ENCODE measurements at places on chromosomes 6 and 20.

GRCh38 chr20:50865591-50865990 lies 65.6 kb downstream of the ADNP start:
- DNase-seq, result no peak

GRCh38 chr20:37201827-37202162 lies 22.4 kb upstream of the MROH8 start:
- DNase-seq, result no peak

DNA sequence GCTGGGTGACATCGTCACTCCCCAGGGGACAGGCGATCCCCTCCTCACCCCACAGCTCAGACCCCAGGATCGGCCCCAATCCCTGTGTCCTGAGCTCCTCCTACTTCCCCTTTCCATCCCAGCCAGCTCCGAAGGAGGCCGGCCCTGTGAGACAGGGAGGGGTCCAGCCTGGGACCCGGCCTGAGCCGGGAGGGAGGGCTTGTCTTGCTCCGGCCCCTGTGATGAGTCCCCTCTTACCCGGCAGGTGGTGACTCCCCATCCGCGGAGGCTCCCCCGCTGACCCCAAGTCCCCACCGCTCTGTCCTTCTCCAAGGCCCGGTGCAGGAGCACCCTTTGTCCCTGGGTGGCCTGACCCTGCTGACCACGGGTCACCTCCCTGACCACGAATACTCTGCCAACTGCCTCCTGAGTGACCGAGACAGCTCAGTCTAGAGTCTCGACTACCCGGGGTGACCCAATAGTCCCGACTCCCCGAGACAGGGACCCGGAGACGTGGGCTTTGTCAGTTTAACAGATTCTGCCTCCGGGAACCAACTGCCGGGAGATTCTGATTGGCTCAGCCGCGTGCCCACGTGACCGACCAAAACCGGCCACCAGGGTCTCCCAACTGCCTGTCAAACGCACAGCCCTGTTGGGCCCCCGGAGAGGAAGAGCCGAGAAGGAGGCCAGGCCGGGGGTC lies 187.4 kb upstream of the PROKR2 start:
- no peak for DNase-seq

DNA sequence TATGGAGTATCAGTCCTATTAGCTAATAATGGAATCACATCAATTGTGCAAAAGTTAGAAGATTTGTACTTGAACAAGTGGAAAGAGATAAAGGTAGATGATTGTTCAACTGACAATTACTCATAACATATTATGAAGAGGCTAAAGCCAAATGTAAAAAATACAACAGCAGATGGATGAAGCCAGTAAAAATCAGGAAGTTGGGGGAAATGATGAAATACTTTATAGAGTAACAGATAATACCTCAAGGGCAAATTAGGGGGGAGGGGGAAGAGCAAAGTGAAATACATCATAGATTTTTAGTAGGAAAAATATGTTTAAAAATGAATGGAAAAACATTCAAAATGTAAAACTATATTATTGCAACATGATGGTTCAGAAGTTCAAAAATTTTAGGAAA lies 114.0 kb downstream of the PDSS2 start:
- no peak for DNase-seq

DNA sequence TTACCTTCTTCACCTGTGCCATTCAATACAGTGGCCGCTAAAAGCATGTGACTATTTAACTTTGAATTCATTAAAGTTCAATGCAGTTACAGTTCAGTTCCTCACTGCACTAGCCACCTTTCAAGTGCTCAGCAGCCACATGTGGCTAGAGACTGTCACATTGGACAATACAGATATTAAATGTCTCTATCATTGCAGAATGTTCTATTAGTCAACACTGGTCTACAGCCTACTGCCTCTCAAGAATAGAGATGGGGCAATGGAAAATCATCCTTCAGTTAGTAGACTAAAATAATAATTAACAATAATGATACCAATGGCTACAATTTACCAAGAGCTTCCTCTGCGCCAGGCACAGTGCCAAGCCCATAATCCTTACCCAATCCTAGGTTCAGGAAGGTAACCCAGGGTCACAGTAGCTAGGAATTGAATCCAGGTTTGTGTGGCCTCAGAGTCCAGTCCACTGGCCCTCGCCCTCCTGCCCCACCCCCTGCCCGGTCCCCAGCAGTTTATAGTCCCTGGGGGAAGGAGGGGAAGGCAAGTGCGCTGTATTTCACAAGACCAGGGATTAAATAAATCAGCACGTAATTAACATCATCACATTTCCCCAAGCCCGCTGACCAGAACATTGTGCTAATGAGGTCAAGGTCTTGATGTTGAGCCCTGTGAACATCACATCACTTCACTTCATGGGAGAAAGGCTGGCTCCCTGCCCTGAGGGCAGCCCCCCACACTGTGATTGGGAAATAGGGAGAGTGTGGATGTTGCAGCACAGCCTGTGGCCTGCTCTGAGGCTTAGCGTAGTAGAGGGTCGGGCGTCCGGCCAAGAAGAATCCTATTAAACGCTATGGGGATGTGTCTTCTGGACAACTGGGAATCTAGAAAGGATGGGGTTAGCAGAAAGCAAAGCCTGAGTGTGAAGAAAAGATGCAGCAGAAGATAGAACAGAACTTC lies 147.2 kb downstream of the VEGFA start:
- no peak for DNase-seq

- DNase-seq, result no peak
These were observed 64.6 kb downstream of the GFOD1 start for GRCh38 chr6:13422681-13423221.

DNA sequence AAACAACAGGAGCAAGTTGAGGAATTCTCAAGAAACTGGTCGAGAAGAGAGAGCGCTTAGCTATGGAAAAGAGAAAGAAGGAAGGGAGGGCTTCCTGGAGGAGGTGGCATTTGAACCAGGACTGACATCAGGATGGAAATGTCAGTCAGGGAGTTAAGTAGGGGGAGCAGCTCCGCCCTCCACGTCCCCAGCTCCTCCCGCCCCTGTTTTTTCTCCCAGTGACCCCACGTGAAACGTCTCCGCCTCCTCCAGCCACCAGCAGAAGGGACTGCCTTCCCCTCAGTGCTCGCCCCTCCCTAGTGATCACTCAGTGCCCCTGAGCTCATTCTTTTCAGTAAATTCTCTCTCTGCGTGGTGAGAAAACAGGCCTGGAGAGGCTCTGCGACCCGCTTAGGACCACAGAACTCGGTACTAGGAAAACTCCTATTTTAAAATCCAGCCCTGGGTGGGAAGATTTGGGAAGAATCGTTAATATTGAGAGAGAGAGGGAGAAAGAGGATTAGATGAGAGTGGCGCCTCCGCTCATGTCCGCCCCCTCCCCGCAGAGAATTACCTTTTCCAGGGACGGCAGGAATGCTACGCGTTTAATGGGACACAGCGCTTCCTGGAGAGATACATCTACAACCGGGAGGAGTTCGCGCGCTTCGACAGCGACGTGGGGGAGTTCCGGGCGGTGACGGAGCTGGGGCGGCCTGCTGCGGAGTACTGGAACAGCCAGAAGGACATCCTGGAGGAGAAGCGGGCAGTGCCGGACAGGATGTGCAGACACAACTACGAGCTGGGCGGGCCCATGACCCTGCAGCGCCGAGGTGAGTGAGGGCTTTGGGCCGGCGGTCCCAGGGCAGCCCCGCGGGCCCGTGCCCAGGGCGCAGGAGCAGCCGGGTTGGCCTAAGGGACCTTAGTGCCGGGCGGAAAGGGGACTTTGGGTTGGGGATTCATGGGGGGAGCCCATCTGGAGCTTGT lies 4.6 kb downstream of the HLA-DPB1 start:
- peak; percentile 82 for DNase-seq

GRCh38 chr20:19161336-19161735 lies 51.1 kb upstream of the SLC24A3 start:
- no peak for DNase-seq

DNA sequence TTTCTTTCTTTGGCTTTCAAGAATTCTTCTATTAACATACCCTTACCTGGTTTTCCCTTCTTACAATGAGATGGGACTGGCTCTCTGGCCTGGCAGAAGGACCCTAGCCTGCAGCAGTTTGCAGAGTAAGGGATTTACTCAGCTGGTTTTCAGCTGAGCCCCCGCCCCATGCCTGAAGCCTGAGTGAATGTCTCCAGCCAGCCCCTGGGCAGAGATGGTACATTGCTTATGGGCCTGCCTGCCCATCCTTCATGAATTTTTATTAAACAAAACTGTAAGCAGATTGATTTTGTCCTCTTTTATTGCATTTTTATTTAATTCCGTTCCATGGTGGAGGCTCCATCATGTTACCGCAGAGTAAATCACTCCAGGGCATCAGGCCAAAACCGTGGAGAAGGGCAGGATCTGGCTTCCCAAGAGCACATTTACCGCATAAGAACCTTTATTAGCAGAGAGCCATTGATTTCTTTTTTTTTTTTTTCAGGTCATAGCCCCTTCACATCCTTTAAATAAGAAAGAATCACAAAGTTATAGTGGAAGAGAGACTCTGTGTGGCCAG lies 316.2 kb downstream of the DHX35 start:
- DNase-seq, result no peak

DNA sequence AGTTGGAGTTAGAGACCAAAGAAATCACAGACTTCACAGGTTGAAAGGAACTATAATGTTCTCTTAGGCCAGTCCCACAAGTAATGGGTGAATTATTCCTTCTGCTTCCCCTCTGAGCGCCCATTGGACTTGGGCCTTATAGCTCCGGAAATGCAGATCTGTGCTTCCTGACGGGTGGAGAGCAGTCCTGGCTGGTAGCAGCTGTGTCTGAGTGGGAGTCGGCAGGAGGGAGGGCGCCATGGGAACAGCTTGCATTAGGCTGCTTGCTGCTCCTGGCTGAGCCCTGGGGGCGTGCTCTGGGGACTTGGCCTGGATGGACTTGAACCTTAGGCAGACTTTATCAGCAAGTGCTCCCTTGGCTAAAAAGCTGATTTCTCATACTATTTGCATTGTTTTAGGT lies 18.4 kb upstream of the NUP153 start:
- no peak for DNase-seq

GRCh38 chr6:110951986-110952794 lies 6.3 kb upstream of the GTF3C6 start:
- DNase-seq, result peak; percentile 63

DNA sequence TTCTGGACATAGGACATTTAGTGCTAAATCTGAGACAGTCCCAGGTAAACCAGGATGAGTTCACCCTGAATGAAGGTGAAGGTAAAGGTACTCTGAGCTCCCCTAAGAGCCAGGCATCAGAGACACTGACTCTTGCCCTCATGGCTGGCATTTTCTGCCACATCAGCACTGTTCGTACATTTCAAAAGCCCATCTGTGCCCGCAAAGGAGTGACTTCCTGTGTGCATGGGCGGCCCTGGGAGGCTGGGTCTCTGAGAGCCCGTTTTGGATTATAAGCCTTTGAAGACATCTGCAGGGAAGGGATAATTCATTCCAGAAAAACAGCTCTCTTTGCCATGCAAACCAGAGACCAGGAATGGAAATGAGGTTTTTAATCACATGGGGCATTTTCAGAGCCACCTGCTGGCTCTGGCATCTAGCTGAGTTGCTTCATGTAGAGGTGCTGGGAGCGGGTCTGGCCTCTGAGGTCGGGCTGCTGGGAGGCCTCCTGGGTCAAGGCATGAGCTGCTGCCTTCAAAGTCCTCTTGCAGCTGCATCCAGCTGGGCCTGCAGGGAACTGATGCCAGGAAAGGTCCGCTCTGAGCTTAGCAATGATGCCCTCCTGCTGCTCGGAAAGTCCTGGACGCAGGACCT lies 348.3 kb downstream of the DHX35 start:
- no peak for DNase-seq

GRCh38 chr6:75142721-75143120 lies 63.1 kb downstream of the COL12A1 start:
- no peak for DNase-seq

GRCh38 chr6:33372526-33373123 lies 19.0 kb upstream of the KIFC1 start:
- no peak for DNase-seq

DNA sequence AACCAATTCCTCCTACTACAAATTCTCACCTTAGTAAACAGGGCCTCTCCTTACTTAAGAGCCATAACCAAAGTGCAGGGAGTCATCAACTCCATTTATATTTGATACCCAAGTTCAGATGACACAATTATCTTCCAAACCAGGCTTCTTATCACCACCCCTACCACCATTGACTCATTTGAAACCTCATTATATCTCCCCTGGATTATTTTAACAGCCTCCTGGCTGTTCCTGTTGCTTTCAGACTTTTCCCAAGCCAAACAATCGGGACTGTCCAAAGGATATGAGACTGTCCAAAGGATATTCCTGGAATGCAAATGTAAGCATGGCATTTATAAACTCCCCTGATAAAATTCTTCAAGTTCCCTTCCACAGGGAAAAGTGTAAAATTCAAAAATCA lies 394.3 kb downstream of the MAFB start:
- peak; percentile 9 for DNase-seq

- no peak for DNase-seq
These were observed 141.9 kb upstream of the NEDD9 start for GRCh38 chr6:11374036-11375010.

DNA sequence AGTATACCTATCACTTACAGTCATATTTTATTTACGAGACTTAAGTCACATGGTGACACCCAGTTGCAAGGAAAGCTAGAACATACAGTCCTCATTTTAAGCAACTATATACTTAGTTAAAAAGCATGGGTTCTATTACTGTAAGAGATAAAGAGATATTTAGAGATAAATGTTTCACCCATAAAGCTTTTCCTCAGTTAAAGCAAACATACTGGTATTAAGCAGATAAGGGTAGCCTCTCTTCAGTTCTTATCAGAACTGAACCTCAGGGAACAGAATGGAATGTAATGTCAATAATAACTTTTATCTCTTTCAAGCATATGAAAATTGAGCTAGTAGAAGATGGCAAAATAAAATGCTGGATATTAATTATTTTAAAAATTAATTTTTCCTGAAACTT lies 9.9 kb upstream of the ASCC3 start:
- DNase-seq, result no peak

- DNase-seq, result no peak
These were observed 36.9 kb upstream of the NOL4L start for GRCh38 chr20:32621891-32622584.

GRCh38 chr20:4985658-4986057 lies 15.7 kb downstream of the SLC23A2 start:
- DNase-seq, result no peak

DNA sequence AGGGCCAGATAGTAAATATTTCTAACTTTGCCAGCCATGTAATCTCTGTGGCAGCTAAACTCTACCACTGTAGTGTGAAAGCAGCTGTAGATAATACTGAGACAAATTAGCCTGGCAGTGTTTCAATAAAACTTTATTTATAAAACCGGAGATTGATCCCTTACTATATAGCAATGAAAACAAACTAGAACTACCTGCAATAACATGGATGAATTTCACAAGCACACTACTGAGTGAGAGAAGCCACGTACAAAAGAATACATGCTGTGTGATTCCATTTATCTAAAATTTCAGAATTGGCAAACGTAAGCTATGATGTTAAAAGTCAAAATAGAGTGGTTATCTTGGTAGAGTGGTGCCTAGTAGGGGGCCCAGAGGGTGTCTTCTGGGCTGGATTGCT lies 198.7 kb upstream of the SGK1 start:
- DNase-seq, result no peak

GRCh38 chr6:149223904-149224351 lies 93.6 kb upstream of the TAB2 start:
- DNase-seq, result no peak
